ENCODE measurements at places on chromosomes 13 and 19.

- DNase-seq = peak; percentile 3
These were observed 1.7 kb upstream of the IFT88 start for GRCh38 chr13:20565115-20565736.

DNA sequence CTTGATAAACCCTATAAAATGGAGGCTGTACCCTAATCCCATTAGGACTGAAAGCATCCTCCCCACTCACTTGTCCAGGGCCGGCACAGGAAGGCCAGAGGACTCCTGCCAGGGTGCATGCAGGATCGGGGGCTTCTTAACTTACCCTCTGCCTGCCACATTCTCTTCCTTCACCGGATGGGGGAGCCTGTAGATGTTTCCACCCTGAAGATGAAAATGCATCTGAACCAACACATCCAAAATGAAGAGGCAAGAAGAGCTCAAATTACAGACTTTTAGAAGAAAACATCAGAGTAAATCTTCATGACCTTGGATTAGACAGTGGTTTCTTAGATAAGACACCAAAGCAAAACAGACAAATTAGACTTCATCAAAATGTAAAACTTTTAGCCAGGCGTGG lies 25.9 kb upstream of the NAPA start:
- no peak for DNase-seq

- DNase-seq = no peak
These were observed 29.1 kb downstream of the SHISA2 start for GRCh38 chr13:26022538-26023292.

GRCh38 chr19:16327911-16328823 lies 3.5 kb downstream of the KLF2 start:
- peak; percentile 34 for DNase-seq

- no peak for DNase-seq
These were observed 4.2 kb downstream of the NAPA start for GRCh38 chr19:47510516-47511127.

DNA sequence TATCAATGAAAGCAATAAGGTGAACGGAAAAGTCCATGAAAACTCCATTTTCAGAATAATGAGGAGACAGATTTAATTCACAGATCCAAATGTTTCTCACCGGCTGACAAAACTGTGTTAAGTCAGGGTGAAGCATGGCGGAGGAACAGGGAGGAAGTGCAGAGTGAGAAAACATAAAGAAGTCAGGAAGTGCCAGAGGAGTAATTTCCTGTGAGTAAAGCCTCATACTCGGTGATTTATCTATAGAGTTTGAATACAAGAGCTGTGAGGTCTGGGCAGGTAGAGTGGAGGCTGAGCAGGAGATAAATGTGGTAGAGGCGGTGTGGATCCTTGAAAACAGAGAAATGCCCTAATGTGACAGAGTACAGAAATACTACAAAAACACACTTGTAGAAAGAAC lies 11.4 kb downstream of the CARD8 start:
- no peak for DNase-seq

GRCh38 chr13:35164324-35164932 lies 222.4 kb downstream of the NBEA start:
- DNase-seq = no peak

DNA sequence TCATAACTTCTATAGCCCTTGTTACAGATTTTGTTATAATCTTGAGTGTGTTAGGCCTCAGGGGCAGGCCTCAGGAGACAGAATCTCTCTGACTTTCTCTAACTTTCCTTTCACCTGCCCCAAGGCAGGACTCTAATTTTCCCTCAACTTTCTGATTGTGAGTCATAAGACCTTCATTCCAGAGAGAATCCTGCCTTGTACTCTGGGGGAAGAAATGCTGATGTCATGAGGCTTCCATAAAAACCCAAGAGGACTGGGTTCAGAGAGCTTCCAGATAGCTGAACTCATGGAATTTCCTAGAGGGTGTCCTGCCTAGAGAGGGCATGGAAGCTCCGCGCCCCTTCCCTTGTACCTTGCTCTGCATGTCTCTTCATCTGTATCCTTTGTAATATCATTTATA lies 5.3 kb upstream of the KBTBD6 start:
- no peak for DNase-seq

DNA sequence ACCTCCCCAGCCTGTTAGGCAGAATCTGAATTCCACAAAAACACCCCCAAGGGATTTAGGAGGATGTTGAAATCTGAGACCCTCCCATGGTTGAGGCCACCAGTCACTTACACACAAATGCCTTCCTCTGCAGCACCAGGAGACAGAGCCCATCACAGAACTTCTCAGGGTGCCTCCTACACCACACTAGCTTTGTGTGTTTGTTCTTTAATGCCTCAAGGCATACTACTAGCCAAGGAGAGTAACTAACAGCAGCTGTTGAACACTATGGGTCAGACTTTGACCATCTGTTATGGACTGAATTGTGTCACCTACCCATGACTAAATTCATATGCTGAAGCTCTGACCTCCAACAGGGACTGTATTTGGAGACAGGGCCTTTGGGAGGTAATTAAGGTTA lies 9.5 kb upstream of the MED26 start:
- DNase-seq = no peak

GRCh38 chr19:29819986-29820385 lies 8.2 kb downstream of the CCNE1 start:
- no peak for DNase-seq

DNA sequence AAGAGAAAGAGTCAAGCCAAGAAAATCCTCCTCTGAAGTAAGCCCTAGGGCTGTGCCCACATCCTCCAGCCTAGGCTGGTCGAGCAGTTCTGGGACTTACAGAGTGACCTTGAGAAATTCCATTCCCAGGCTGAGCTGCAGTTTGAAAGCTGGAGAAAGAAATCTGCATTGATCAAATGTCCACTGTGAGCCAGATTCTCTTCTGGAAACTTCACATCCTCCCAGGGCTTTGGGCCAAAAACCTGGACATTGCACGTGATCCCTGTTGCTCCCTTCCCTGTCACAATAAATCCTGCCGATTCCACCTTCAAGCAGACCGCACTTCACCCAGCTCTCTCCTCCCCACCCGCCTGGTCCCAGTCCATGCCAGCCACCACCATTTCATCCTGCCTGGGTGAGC lies 15.7 kb downstream of the TMEM143 start:
- no peak for DNase-seq

DNA sequence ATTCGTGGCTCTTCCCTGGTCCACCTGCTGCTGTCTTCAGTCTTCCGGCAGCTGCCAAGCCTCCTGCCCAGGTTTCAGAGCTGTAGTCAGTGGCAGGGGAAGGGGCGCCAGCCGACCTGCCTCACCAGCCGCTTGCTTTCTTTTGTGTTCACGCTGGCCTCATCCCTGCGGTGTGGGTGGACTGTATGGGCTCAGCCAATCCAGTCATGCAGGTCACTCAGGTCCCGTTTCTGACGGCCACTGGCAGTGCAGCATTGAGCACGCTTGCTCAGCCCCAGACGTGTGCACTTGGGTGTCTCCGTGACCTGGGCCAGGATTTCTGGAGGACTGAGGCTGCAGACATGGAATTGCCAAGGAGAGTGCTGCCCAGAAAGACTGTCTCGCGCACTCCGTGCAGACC lies 26.0 kb downstream of the AP1M1 start:
- no peak for DNase-seq

- DNase-seq = no peak
These were observed 238.9 kb downstream of the TSHZ3 start for GRCh38 chr19:31110336-31110735.

DNA sequence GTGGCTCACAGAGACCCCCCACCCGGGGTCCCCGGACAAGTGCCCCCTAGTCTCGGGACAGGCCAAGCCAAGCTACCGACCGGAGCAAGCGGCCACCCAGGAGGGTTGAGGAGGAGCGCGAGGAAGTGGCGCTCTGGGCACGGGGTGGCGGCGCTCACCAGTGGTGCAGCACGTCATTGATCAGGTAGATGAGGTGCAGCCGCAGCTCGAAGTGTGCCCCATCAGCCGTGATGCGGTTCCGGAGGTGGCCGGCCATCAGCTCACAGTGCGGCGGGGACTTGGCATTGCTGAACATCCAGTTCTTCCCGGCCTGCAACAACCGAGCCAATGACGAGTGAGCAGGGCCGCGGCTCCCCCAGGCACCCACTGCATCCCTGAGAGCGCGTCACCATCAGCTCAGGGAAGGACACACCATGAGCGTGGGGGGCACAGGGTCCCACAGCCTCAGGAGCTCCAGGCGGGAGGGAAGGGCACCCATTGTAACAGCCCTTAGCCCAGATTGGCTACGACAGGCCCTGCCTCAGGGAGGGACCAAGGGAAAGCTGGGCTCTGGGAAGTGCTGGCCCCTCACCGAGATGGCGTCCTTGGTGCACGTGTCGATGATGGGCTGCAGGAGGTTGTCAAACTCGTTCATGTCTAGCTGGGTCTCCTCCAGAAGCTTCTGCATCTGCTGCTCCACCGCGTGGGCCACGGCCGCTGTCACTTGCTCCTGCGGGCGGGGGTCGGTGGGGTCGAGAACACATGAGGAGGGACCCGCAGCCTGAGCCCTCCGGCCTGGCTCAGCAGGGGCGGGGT lies 9.6 kb downstream of the CHERP start:
- DNase-seq = no peak

- no peak for DNase-seq
These were observed 48.7 kb upstream of the ZNF835 start for GRCh38 chr19:56720281-56720680.

DNA sequence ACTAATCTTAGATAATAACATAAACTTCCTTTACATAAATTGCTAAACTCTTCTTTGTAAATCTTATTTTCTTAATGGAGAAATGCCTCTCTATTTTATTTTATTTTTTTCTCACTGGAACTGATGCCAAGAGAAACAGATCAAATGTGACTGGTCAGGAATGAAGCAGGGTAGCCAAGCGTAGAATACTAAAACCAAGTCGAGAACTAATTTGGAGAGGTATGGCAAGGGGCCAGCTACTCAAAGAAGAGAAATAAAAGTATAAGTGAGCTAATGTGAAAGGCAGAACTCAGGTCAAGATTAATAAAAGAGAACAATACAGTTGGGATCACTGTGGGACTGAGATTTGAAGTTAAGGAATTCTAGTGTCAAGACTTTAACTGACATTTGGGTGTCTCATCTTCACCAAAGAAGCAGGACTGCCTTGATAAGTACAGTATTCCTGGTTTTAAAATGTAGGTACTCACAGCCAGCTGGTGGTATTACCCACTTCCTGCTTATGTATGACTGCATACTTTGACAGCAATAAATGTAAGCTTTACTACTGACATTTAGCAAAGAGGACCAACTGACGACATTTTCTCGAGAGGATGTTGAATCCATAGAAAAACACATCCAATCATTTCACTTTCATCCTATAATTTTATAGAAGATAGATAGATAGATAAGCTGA lies 1192.2 kb downstream of the EFNB2 start:
- no peak for DNase-seq

GRCh38 chr13:21594715-21595545 lies 9.0 kb downstream of the MICU2 start:
- DNase-seq = no peak

DNA sequence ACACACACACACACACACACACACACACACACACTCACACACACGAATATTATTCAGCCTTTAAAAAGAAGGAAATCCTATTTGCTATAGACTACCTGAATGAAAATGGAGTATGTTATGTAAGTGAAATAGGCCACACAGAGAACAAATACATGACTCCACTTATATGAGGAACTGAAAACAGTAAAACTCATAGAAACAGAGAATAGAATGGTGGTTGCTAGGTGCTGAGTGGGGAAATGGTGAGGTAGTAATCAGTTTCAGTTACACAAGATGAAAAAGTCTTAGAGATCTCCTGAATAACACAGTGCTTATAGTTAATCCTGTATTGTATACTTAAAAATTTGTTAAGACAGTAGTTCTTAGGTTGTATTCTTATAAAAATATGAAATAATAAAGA lies 8.2 kb downstream of the ZNF677 start:
- no peak for DNase-seq

DNA sequence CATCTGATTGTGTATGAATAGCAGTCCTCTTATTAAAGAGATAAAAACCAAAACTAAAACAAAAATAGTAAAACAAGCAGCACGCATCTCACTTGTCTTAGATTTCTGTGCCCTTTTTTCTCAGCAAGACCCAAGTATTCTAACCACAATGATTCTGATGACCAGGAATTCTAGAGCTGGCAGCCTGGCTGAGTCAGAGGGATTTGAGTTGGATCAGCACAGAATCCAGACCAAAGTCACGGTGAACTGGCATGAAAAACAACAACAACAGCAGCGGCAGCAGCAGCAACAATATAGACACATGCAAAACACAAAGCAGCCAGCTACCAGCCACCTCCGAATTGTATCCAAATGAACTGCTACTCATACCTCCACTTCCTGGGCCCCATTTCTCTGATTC lies 360.5 kb downstream of the KCNRG start:
- no peak for DNase-seq

DNA sequence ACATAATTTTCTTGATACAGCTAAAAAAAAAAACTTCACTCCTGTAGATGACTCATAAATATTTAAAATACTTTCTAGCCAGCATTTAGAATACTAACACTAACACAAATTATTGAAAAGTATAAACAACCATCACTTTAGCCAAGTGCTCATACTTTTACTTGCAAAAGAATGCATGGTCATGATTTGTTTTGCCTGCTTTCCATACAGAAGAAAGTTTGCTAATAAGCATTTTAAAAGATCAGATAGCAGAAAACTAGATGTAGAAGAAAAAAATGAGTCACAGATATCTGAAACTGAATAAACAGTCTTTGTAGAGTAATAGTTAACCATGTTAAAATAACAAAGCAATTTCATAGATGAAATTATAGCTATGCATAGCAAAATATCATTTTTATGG lies 2280.4 kb upstream of the PCDH20 start:
- no peak for DNase-seq
